GM18507 (cell line): ENCODE measurements at places on chromosomes 3 and 15.

- no peak for DNase-seq
These were observed 40.3 kb upstream of the ESYT3 start for GRCh38 chr3:138394156-138394555.

DNA sequence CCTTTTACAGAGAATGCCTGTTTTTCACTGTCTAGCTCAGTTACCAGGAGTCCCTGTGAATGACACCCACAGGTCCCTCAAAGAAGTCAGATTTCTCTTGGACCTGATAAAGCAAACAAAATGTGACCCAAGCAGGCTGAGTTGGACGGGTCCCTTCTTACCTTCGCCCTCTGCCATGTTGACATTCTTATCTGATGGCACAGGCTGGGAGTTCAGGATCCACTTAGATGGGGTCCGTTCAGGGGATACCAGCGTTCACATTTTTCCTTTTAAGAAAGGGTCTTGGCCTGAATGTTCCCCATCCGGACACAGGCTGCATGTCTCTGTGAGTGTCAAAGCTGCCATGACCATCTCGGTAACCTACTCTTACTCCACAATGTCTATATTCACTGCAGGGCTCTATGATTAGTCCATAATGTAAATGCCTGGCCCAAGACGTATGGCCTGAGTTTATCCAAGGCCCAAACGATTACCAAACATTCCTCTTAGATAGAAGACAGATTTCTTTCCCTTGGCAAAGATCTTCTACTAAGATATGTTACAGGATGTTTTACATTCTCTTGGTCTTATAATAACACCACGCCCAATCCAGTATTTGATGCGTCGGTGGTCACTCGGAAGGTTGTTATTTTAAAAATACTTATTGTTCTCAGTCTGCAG is 179.1 kb downstream of the THSD4 start:
- DNase-seq, result no peak

DNA sequence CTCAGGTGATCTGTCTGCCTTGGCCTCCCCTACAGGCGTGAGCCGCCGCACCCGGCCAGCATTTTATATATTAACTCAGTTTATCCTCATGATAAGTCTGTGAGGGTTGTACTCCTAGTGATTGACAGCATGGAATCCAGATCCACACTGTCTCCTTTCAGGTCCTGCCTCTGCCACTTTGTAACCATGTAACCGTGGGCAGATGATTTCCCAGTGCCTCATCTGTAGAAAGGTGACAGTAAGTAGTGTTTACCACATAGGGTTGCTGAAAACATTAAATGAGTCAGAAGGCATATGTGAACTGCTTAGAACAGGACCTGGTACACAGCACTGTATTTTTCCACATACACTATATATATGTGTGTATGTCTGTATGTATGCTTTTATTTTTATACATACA is 2.4 kb downstream of the FYTTD1 start:
- no peak for DNase-seq

DNA sequence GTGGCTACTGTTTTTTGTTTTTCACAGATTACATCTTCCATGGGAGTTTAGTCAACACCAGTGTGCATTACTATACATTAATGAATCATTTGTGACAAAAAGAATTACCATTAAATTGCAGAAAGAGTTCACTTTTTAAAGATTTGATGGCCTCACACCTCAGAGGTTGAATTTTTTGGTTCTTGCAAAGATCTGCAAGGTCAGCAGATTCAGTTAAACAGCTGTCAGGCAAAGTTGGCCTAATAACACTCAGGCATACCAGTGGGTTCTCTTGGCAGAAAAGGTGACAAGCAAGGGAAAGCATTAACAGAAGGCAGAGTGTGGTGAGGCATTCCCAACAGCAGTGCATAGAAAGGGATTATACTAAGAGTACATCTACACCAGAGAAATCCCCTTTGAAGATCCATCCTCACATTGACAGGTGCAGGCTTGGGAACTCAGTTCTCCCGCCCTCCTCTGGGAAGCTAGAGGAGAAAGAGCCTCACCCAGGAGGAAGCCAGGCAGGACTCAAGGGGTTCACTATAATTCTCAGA is 24.3 kb upstream of the PTX3 start:
- DNase-seq, result no peak
